ENCODE measurements at places on chromosomes 7 and 10.

DNA sequence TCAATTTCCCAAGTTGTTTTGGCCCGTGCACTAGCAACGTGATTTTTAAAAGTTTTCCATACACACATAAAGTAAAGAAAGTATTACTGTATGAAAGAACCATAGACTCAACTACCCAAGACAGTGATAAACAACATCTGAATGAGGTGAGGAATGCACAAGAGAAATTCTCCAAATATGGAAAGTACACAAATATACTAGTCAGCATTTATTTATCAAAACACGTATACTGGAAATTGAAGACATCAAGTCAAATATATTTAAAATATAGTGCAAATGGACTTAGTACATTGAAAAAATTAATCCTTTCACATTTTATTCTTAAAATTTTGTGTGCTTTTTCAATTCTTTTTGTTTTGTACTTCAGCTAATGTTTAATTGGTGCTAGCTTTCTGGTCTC lies 143.6 kb downstream of the ARL4A start:
- no peak for DNase-seq

DNA sequence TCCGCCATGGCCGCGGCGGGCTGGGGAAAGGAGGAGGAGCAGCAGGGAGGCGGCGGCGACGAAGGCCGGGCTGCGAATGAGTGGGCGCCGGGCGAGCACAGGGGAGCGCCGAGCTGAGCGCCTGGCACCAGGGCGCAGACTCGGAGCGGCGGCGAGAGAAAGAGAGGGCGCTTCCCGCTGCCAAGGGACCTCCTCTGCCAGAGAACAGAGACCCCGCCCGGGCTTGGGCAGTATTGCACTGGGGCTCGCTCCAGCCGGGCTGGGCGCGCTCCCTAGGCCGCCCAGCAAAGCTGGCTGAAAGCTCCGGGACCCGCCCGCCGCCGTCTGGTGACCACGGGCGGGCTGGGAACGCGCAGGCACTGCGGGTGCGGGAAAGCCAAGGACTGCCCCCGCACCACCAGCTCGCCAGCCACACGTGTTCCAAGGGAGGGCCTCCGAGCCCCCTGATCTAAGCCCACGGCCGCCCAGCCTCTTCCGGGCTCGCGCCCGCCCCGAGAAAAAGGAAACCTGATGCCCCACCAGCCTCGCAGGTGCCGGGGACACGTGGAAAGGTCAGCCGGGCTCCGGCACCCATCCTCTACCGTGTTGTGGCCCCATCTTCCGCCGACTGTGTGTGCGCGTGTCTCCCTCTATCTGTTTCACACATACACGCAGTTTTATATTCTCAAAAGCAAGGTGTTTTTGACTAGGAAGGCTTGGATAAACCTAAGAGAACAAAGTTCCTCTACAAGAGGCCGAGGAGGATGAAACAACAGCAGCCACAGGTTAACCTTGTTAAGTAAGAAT lies at the start of gene CCDC6:
TSS of gene CCDC6 (minus strand) at position 140 of the 786 bp plus-strand sequence. CDS start at position 8, 132 bp downstream.
- peak; percentile 97 for DNase-seq

GRCh38 chr7:19117870-19118608 lies 603 bp upstream of the TWIST1 start:
- no peak for DNase-seq

DNA sequence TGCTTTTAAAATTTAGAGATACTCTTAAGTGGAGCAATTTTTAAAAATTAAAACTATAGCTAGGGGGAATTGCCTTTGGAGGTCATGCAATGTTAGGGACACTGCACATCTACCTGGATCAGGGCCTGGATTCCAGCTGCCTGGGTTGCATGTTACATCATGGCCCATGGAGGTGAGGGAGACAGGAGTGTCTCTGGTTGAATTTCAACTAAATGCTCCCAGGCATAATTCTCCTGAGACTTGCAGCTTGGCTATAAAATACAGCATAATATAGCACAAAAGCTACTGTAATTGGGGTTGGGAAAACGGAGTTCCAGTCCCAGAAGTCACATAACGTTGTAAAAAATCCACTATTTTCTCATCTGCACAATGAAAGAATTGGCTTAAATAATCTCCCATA lies 782.5 kb downstream of the LRMDA start:
- DNase-seq = no peak
